ENCODE measurements at places on chromosomes 4 and X. TPM values are rescaled to one million over a fixed set of nuclear protein-coding genes. Genes with fewer than 3 reads are reported as not detected.

DNA sequence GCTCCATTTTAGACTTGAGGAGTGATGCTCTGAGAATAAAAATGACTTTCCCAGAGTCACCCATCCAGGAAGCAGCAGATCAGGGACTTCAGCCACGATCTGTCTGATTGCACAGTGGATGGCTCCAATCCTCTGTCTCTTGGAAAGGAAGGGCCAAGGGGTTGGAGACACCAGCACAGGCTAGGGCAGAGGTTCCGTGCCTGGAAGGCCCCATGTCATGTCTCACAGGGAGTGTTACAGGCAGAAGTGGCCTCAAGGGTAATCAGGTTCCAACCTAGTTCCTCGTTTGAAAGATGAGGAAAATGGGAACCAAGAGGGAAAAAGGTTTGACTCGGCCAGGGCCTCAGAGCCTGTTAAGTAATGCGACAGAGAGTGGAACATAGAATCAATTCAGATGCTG lies 160.0 kb downstream of the EFNB1 start:
- no peaks in the 10 kb centered on the region for H3K27me3 ChIP-seq
- no peaks in the 10 kb centered on the region for H3K4me1 ChIP-seq
- no peak overlapping the region for H3K4me3 ChIP-seq

The DCAF8L2 gene
- not detected for total RNA-seq

DNA sequence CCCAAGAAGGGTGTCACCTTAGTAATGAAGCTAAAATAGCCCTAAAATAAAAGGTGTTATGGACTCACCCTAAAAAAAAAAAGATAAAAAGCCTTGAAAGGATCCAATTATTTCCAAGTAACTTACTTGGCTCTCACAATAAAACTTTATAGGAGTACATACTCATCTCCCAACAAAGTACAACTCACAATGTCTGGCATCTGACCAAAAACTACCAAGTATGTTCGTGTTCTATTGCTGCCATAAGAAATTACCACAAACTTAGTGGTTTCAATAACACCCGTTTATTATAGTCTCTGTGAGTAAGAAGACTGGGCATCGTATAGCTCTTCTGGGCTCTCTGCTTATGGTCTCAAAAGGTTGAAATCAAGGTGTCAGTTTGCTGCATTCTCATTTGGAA lies 51.0 kb downstream of the BEX1 start:
- no peaks in the 10 kb centered on the region for H3K27me3 ChIP-seq
- DNase-seq: no peak
- no peaks in the 10 kb centered on the region for H3K36me3 ChIP-seq
- no peaks in the 10 kb centered on the region for H3K4me1 ChIP-seq

The SLC4A4 gene
- 0.30 TPM for total RNA-seq

The ENAM gene
- total RNA-seq: not detected

The SLC16A2 gene
- 0.32 TPM for total RNA-seq

GRCh38 chrX:67610282-67610681 lies 66.5 kb downstream of the AR start:
- no peak overlapping the region for H3K27ac ChIP-seq
- H3K36me3 ChIP-seq: no peaks in the 10 kb centered on the region
- no peak for DNase-seq
- no peak overlapping the region for H3K4me3 ChIP-seq

DNA sequence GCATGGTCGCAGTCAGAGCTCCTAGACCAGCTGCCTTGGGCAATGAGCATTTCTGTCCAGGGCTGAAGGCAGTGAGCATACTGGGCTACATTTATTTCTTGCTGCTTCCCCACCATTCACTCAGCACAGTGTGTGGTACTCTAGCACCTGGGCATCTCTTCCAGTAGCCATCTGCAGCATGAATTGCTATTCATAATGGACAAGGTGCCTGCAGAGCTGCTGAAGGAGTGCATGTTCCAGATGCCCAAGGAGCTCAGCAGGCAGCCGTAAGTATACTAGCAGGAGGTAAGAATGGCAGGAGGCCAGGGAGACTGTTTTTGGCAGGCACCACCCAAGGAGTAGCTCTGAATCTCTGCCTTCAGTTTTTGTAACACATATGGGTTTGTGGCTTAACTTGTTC lies 110.4 kb upstream of the RXFP1 start:
- H3K36me3 ChIP-seq: no peaks in the 10 kb centered on the region
- no peak for DNase-seq
- H3K4me3 ChIP-seq: no peak overlapping the region
- H3K27me3 ChIP-seq: no peaks in the 10 kb centered on the region
- H3K4me1 ChIP-seq: no peaks in the 10 kb centered on the region
- H3K27ac ChIP-seq: no peak overlapping the region

The SPANXN3 gene
- total RNA-seq: not detected
